ENCODE measurements at places on chromosomes 7 and 10.

- DNase-seq: peak; percentile 45
Observed at GRCh38 chr10:95297402-95297801, 6.6 kb upstream of the PDLIM1 start.

DNA sequence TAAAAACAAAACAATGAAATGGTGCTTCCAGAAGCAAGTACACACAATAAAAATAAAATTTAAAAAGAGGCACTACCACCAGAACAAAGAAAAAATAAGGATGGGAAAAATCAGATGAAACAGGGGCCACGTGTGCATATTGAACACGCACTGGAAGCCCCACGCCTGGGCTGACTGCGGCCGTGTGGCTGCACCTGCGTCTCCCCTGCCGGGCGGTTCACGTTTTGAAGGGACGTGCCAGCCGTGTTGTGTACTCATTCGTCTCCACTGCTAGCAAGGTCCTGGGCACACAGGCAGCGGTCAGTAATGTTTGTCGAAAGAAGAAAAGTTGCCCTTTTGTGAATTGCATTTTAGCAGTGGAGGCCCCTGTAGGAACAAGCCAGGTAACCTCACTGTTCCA, 255.9 kb upstream of the RNF32 start:
- no peak for DNase-seq

DNA sequence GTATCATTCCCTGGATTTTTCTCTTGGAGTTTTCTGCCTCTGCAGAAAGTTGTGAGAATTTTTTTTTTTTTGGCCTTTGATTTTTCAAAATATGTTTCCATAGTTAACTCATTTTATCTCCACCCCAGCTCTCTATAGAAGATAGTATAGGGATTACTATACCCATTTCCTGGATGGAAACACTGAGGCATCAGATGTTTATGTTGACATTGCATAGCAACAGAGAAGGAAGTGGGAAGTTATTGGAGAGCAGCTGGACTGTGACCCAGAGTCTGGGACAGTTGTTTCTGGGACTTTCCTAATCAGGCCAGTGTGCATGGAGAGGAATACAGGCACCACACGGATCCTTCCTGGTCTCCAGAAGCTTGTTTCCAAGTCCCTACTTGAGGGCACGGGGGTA, 158.0 kb downstream of the CDH23 start:
- no peak for DNase-seq

- DNase-seq: no peak
Observed at GRCh38 chr7:94907811-94908322, 473 bp downstream of the PPP1R9A start.

DNA sequence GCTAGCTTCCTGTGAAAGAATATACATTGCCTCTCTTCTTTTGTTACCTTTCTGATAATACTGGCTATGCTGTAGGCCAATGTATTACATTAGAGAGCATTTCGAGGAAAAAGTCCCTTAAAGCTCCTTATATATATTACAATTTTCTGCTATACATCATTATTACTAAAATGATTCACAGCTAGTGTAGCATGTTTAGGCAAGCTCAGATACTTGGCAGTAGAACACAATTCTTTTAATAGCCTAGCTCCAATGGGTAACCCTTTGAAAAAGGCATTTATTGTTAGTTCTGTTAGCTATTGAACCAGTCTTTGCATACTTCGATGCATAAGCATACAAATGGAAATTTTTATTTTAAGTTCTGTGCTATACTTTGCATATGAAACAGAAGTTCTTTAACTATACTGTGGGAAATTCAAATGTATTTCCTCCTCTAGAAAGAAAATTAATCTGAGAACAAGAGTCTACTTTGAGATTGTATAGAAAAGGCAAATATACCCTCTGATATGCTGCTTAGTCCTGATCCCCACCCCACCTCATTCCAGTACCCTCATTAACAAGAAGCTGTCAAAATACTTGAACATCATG, 55.6 kb upstream of the SKAP2 start:
- DNase-seq: no peak

Measured in Kasumi-1 (cell line).